ENCODE measurements at places on chromosomes 5 and 9.

DNA sequence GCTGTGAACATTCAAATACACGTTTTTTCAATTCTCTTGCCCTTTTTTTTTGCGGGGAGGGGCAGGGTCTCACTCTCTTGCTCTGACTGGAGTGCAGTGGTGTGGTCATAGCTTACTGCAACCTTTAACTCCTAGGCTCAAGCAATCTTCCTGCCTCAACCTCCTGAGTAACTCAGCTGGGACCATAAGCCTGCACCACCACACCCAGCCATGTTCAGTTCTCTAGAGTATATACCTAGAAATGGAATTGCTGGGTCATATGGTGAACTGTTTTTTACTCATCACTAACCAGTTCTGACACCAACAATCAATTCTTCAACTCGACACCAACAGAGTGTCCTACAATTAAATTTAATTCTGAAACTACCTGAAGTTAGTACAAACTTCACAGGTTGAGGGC, 85.5 kb upstream of the ZNF169 start:
- peak; percentile 38 for DNase-seq

DNA sequence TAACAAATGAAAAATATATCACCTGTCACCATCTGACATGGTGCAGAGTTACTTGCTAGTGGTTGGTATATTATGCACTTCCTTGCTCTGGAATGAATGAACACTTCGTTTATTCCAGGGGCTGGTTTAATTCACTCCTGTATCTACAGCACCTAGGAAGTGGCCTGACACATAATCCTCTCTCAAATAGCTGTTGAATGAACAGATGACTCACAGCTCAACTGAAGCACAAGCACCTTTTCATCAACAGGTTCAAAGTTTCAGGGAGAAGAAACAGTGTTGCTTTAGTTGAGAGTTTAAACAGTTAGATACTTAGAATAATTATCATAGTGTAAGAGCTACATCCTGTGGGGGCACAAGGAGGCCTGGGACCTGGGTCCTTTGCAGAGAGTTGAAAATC, 135.0 kb upstream of the DAP start:
- DNase-seq = no peak

- DNase-seq = no peak
Observed at GRCh38 chr5:79985288-79985687, 5.8 kb downstream of the MTX3 start.

DNA sequence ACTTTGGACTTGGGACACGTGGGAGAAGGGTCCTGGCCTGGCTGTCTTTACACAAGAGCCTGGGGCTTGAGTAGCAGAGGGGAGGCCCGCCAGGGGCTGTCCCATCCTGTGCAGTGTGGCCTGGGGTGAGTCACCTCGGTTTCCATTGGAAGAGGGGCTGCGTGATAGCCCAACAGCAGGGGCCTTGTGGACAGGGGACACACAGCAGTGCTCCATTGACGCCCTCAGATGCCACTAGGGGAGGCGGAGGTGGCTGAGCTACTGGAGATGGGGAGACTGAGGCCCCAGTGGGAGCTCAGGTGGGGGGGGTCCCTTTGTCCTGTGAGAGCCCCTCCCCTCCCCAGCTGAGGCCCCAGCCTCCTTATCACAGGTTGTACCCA, 50.0 kb upstream of the RNU6ATAC start:
- DNase-seq = no peak

DNA sequence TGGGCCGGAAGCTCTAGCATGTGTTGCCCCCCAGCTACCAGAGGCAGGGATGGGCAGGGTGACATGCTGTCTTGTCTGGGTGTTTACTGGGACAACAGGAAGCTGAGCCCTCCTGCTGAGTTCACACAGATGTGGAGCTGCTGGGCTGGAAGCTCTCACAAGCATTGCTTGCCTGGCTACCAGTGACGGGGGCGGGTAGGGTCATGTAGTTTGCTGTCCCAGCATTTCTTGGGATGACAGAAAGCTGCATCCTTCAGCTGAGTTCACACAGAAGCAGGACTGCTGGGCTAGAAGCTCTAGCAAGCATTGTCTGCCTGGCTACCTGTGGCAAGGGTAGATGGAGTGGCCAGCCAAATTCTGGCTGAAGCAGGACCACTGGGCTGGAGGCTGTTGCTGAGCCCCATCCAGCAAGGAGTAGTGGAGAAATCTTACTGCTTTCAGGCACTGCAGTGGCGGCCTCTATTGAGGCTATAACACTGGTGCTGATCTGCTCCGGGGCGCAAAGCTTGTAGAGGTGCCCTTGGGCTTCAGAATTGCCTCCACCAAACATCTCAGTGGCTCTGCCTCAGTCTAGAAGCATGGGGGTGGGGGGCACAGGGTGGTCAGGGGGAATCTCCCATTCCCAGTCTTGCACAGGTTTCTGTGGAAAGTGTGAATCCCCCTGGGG, 25.1 kb downstream of the POLK start:
- DNase-seq = no peak

DNA sequence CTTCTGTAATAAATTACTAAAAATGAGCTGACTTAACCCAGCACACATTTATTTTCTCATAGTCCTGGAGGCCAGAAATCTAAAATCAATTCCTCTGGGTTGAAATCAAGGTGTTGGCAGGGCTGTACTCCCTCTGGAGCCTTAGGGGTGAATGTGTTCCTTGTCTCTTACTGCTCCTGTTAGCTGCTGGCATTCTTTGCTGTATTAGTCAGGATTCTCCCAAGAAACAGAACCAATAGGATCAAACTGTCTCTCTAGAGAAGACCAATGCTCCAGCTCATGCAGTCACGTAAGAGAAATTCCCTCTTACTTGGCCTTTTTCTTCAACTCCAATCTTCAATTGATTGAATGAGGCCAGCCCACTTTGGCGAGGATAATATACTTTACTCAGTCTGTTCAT, 15.3 kb upstream of the CD180 start:
- DNase-seq = no peak

- peak; percentile 9 for DNase-seq
Observed at GRCh38 chr9:95268681-95269080, 48.8 kb downstream of the FANCC start.

GRCh38 chr9:32525709-32526030, 326 bp downstream of the RIGI start:
- DNase-seq = no peak

DNA sequence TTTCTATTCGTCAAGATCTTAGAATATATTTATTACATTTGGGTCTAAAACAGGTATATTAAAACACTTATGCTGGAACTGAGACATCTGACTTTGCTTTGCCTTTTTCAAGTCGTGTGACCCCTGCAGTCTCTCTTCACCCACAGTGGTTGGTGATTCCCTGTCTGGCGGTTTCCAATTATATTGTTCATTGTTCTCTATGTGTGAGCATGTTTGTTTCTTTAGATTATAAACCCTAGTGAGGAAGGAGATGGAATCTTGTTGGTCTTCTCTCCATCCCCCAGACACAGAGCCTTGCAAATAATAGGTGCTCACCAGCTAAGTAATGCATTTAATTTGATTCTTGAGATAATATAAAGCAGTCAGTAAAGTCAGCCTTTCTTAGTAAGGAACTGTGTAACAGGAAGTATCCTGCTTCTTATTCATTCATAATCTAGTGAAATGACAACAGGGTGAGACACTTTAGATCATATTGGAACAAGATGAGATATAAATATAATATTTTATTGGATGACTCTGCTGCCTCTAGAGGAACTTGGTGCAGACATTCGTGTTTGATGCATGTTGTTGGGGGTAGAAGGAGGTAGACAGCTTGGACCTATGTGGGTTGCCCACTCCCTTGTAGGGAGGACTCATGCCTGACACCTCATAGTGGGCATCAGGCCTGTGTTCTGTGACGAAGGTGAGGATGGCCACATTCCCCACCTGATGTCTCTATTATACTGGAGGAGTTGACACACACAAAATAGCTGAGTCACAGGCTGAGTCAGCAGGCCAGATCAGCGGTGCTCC, 88.1 kb downstream of the FGF1 start:
- DNase-seq = peak; percentile 42

- DNase-seq = no peak
Observed at GRCh38 chr5:132372542-132372941, 3.0 kb downstream of the SLC22A5 start.

GRCh38 chr5:94700592-94700991, 82.1 kb downstream of the SLF1 start:
- DNase-seq = no peak

DNA sequence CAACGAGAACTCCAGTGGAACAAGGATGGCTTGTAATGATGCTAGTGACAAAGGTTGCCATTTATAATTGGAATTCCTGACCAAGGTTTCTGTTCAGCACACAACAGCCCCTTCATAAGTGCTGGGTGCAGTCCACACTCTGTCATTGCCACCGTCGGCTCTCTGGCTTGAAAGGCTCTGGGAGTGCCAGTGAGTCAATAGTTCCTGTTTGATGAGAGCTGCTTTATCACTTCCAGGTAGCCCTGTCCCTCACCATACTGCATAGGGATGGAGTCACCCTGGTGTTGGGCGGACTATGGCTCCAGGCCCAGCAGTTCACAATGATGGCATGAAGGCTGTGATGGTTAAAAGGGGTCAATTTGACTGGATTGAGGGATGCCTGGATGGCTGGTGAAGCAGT, 34.6 kb upstream of the SEMA4D start:
- peak; percentile 88 for DNase-seq

DNA sequence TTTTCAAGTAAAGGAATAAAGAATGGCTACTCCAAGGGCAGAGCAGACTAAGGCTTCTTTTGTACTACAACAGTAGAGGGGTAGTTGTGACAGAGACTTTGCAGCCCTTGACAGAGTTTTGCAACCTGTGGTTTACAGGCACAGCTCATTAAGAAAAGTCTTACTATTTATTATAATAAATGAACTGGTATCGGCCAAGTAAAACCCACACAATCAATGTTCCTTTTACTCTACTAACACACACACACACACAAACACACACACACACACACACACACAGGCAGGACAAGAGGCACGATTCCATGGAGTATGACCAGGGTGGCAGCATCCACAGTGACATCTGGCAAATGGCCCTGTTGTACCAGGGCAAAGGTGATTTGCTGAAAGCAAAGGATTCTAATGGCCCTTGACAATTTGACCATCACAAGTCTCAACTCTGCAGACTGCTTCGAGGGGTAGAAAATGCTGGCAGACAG, 59.1 kb upstream of the GOLPH3 start:
- no peak for DNase-seq

GRCh38 chr5:55146080-55146479, 13.9 kb upstream of the GPX8 start:
- DNase-seq = no peak

DNA sequence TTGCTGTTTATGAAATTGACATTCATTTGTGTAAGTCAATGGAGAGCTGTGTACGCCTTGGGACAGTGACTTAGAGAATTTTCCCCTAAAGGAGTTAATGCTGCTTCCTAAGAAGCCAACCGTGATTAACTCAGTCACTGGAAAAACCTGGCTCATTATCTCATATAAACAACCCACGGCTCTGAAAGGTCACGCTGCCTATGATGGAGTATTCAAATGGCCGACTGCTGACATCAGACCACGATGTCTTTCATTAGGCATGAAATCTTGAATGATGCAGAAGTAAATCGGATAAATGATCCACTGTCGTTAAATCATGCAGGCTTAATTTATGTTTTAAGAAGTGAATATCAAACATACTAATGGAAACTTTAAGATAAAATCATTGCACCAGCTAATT, 603.7 kb downstream of the RAB3C start:
- no peak for DNase-seq

- DNase-seq = no peak
Observed at GRCh38 chr5:170105642-170106611, at the start of gene FOXI1. Gene FOXI1, plus strand, starts transcription at chr5:170105897. Its CDS starts 61 bp downstream, at chr5:170105958.
